ENCODE measurements at places on chromosomes 1 and 21. TPM values are rescaled to one million over a fixed set of nuclear protein-coding genes. Genes with fewer than 3 reads are reported as not detected.

The KDF1 gene
- 0.26 TPM for polyA plus RNA-seq

The SAMSN1 gene
- 8.5 TPM for polyA plus RNA-seq

The SH2D5 gene
- 6.2 TPM for polyA plus RNA-seq

The RGS8 gene
- polyA plus RNA-seq, result 8.2 TPM

The CA6 gene
- not detected for polyA plus RNA-seq

The TMCC2 gene
- polyA plus RNA-seq, result 77.4 TPM

The GLIS1 gene
- 2.1 TPM for polyA plus RNA-seq

The SH2D1B gene
- polyA plus RNA-seq, result not detected

The FAAH gene
- 43.3 TPM for polyA plus RNA-seq

The LORICRIN gene
- polyA plus RNA-seq, result 0.62 TPM

The ARHGAP30 gene
- polyA plus RNA-seq, result 3.1 TPM

The DMRTB1 gene
- polyA plus RNA-seq, result not detected

The PTPRC gene
- polyA plus RNA-seq, result 8.0 TPM
